NCI-H510A treated with DMSO at 0.1 percent for 48 hours (cell line): ENCODE measurements at places on chromosomes 7 and 10.
A peak's percentile ranks its signal among the peaks of the same experiment; 100 is the strongest.

- DNase-seq: no peak
These were observed 109.7 kb downstream of the ELMO1 start for GRCh38 chr7:37338966-37339365.

- DNase-seq: no peak
These were observed 33.1 kb upstream of the MKLN1 start for GRCh38 chr7:131294553-131294952.

- peak; percentile 25 for DNase-seq
These were observed 677 bp downstream of the TSPAN14 start for GRCh38 chr10:80454513-80455460.

- no peak for DNase-seq
These were observed 130.5 kb downstream of the KLF6 start for GRCh38 chr10:3654496-3654895.

GRCh38 chr7:107890493-107890961 lies 456 bp upstream of the DLD start:
- peak; percentile 70 for DNase-seq

DNA sequence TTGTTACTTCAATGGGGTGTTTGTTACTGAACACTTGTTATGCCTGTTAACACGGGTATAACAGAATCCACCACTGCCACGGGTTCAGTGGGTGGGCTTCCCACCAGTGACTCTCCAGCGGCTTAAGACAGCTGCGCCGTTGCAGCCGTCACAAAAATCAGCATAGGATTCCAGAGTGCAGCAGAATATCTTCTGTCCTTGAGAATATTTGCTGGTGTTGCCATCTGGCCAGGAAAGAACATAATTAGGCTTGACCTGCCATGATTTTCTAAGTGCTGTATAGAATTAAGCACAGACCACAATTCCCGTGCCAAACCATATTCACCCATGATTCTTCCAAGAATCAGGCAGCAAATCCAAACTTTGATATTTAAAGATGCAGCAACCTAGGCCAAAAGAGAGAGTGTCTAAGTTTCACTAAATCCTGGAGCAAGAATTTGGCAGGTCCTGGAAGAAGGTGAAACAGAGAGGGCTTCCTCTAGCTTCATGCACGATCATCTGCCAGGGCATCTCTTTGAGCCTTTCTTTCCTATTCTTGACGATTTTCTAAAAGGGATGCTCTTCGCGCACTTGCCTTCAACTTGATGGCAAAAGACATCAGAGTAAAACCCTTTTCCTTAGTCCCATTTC lies 95.0 kb downstream of the FRMD4A start:
- DNase-seq: no peak

- no peak for DNase-seq
These were observed 179.3 kb upstream of the FZD8 start for GRCh38 chr10:35821339-35821911.

- no peak for DNase-seq
These were observed 80.6 kb upstream of the RHEB start for GRCh38 chr7:151600331-151600730.

GRCh38 chr10:111107023-111107422 lies 30.2 kb downstream of the ADRA2A start:
- no peak for DNase-seq

GRCh38 chr10:23834091-23834490 lies 374.8 kb upstream of the KIAA1217 start:
- no peak for DNase-seq

DNA sequence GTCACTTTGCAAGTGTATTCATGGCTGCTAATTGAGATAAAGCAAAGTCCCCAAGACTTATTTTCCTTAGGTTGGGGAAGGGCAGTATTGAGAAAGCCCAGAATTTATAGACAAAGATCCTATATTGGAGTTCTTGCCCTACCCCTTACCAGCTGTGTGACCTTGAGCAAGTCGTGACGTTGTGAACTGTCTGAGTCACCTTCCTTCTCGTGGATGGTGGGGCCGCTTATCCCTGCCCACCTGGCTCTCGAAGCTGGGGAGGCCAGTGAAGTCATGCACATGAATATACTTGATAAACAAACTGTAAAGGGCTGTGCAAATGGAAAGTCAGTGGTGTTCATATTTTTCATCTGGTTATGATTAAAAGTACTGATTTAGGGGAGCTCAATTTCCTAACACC lies 127.4 kb downstream of the TACC2 start:
- DNase-seq: peak; percentile 79

- no peak for DNase-seq
These were observed 213.5 kb upstream of the MKI67 start for GRCh38 chr10:128339753-128340152.
